Ascending aorta (tissue), 2 donors: ENCODE measurements at places on chromosomes 5 and 9.

DNA sequence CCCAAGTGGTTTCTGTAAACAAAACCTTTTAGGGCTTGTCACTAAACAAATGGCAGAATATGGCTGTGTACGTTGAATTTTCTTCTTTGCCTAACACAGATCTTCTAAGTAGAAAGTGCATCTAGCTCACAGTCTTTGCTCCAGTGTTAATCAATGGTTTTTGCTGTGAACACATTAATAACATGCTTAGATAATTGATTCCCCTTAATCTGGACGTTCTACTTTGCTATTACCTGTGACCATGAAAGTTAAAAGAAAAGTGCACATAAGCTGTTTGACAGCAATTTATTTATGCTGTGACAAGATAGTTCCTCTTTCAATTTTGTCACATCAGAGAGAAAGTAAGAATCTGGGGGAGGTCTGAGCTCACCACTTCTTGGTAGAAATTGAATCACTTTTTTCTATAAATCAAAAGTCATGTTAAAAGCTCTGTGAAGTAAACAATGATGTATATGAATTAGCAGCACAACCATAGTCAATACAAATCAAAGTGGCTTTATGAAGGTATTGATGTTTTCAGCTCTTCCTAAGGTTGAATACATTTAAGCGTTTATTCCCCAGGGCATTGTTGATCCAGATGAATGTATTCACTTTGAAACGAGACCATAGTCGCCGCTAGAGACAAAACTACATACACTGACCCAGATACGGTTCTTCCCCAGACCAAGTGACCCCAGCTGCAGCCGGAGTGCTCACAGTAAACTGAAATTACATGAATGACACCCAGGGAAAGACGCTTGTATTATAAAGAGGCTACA lies 174.6 kb upstream of the ZNF608 start:
- H3K4me1 ChIP-seq = peaks cover 4% of the 10 kb centered on the region
- DNase-seq = no peak
- no peaks in the 10 kb centered on the region for H3K36me3 ChIP-seq
- H3K27me3 ChIP-seq = no peaks in the 10 kb centered on the region
- H3K27ac ChIP-seq = no peak overlapping the region
- no peak overlapping the region for H3K4me3 ChIP-seq

- H3K4me3 ChIP-seq = no peak overlapping the region
- H3K36me3 ChIP-seq = no peaks in the 10 kb centered on the region
- no peak overlapping the region for H3K27ac ChIP-seq
- no peaks in the 10 kb centered on the region for H3K4me1 ChIP-seq
- no peaks in the 10 kb centered on the region for H3K27me3 ChIP-seq
Observed at GRCh38 chr5:150278916-150279315, 10.7 kb downstream of the CAMK2A start.

DNA sequence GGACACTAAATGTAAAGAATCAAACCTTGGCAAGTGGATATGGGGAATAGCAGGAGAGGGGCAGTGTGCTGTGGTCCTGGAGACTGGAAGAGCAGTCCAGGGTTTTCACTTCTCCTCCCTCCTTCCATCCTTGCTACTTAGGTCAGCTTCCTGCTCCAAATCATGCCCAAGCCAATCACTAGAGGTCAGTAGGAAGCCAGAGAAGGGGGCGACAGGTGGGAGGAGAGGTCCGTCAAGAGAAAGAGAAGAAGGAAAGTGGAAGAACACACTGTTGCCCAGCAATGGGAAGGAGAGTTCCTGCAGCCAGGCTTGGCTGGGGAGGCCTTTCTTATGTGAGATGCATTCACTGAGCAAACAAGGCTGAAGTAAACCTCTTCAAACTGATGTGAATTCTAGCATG lies 289.6 kb downstream of the DTWD2 start:
- no peak overlapping the region for H3K27ac ChIP-seq
- no peaks in the 10 kb centered on the region for H3K4me1 ChIP-seq

DNA sequence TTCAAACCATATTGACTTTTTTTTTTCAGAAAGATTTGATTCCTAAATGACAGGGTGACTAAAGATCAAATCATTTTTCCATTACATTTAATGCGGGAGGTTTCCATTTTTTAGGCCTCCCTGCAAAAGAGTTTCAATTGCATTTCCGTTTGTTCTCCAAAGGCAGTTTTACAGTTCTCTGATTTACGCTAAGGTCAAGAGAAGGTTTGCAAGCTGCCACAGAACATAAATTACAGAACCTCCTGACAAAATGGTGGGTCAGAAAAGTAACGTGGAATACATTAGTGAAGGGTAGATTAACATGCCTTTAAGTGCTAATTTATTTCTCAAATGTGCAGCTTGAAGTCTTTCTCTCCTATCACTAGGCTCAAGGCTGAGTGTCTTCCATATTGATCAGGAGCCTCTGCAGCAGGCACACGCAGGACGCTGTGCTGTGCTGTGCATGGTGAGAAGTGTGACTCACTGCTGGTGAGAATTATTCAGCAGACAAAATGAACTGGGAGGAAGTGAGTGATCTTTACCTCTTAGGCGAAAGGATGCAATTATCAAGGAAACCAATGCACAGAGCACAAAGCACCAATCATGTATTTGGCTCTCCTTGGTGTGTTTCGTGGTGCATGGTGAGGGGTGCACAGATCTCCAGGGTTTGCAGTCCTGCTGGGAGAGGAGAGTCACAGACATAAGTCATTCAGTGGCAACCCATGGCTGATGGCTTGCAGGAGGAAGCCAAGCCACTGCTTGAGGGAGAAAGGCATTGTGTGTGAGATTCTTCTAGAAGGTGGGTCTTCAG lies 136.3 kb downstream of the TENT4A start:
- H3K27me3 ChIP-seq = no peaks in the 10 kb centered on the region
- H3K4me3 ChIP-seq = no peak overlapping the region
- no peak overlapping the region for H3K27ac ChIP-seq
- DNase-seq = no peak
- no peaks in the 10 kb centered on the region for H3K4me1 ChIP-seq
- no peaks in the 10 kb centered on the region for H3K36me3 ChIP-seq

DNA sequence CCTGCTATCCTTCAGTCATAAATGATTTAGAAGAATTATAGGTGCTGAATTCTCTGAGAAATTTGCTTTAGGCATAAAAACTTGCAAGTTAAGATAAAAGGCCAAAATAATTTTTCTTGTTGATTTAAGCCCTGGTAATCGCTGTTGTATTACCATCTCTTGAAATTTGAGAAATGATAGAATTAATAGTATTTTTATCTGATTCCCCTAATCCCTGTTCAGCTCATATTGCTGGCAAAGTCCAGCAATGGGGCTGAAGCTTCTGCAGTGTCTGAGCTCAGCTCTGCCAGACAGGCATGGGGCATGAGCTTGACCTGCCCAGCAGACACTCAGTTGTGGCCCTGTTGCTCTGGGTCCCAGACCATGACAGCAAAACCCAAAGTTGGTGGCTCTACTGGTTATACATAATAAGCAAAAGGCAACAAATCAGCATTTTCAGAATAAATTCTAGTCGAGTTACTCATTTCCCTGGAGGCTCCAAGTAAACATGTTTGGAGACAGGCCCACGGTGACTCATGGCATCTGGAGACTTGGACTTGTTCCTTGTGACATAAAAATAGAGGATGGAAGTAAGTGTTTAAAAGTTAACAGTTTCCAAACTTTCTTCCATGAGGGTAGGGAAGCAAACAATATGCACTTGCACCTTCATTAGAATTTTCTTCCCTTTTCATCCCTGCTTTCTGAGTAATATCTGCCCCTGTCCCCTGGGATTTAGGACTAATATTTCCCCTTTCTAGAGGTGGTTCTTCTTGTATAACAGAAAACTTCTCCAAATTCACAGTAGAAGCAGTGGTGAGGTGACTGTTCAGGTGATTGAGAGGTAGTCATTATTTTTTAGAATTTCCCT lies 60.2 kb upstream of the SLC2A8 start:
- H3K4me3 ChIP-seq = peak overlapping the region; percentile 20
- peaks cover 6% of the 10 kb centered on the region for H3K4me1 ChIP-seq
- DNase-seq = peak; percentile 96
- H3K36me3 ChIP-seq = peaks cover 29% of the 10 kb centered on the region
- peak overlapping the region; percentile 75 for H3K27ac ChIP-seq

GRCh38 chr5:1343931-1344901 lies 683 bp downstream of the CLPTM1L start:
- no peak overlapping the region for H3K27ac ChIP-seq
- H3K4me1 ChIP-seq = peaks cover 17% of the 10 kb centered on the region
- H3K27me3 ChIP-seq = no peaks in the 10 kb centered on the region
- no peak for DNase-seq

DNA sequence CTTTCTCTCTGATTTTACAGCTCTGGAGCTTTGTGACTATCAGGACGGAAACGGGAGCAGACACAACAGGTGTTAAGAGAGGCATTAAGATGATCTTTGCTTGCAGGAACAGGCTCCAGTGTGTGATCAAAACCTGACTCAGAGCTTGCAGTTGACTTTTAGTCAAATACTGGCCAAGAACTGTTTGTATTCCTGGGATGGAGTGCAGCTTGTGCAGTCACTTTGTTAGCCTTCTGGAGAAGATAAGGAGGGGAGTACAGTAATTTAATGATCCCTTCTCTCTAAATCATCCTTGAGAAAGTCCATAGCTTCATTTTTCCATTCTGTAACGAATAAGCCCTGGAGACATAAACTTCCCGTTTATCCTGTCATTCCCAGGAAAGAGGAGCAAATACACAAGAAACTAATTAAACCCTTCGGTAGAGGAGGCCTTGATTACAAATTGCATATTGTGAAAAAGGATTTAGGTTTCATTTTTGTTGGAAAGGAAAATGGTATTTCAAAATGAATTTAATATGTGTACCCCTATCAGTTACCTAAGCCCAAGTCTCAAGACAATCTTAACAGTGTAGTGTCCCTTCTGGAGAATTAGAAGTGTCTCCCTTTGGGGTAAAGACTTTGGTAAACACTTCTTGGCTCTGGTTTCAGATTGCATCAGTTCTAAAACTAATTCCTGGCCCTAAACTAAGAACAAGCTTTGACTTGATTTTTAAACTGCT lies 3.1 kb upstream of the STOM start:
- H3K4me1 ChIP-seq = no peaks in the 10 kb centered on the region
- H3K36me3 ChIP-seq = no peaks in the 10 kb centered on the region
- peak overlapping the region; percentile 98 for H3K27ac ChIP-seq
- no peaks in the 10 kb centered on the region for H3K27me3 ChIP-seq
- no peak for DNase-seq
